CD4-positive, alpha-beta T cell treated with Interleukin-2 at 100 ng/mL for 4 hours (primary cell): ENCODE measurements at places on chromosomes 13 and 19.

DNA sequence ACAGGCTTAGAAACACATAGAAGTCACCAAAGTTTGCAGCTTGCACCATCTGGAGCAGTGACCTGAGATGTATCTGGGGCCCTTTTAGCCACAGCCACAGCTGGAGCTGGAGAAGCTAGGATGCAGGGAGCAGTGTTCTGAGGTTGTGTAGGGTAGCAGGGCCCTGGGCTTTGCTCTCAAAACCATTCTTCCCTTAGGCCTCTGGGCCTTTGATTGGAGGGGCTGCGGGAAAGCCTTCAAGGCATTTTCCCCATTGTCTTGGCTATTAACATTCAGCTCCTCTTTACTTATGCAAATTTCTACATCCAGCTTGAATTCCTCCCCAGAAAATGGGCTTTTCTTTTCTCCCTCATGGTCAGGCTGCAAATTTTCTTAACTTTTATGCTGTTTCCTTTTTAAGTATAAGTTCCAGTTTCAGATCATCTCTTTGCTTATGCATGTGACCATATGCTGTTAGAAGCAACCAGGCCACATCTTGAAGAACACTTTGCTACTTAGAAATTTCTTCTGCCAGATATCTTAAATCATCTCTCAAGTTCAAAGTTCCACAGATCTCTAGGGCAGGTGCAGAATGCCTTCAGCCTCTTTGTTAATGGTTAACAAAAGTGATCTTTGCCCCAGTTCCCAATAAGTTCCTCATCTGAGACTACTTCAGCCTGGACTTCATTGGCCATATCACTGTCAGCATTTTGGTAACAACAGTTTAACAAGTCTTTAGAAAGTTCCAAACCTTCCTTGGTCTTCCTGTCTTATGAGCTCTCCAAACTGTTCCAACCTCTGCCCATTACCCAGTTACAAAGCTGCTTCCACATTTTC, 48.5 kb downstream of the NBEA start:
- DNase-seq = no peak

DNA sequence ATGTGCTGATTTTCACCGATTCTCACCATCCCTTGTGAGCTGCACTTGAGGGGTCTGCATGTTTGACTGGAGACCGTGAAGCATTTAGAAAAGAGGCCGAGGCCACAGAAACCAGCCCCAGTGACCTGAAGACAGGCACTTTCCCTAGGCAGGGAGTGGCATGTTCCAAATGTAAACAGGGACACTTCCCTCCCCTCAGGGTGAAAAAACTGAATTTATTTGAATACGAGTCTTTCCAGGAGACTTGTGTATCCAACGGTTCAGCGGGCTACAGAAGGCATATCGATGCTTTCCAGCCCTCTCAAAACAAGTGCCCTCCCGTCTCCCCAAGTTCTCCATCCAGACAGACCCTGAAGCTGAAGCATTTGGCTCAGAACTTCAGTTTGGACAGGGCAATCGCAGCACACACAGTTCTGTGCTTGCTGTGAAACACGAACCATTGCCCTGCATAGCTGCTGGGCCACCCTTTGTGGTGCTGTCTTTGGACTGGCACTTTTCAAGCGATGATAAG, 106.1 kb downstream of the ZIC5 start:
- DNase-seq = no peak

DNA sequence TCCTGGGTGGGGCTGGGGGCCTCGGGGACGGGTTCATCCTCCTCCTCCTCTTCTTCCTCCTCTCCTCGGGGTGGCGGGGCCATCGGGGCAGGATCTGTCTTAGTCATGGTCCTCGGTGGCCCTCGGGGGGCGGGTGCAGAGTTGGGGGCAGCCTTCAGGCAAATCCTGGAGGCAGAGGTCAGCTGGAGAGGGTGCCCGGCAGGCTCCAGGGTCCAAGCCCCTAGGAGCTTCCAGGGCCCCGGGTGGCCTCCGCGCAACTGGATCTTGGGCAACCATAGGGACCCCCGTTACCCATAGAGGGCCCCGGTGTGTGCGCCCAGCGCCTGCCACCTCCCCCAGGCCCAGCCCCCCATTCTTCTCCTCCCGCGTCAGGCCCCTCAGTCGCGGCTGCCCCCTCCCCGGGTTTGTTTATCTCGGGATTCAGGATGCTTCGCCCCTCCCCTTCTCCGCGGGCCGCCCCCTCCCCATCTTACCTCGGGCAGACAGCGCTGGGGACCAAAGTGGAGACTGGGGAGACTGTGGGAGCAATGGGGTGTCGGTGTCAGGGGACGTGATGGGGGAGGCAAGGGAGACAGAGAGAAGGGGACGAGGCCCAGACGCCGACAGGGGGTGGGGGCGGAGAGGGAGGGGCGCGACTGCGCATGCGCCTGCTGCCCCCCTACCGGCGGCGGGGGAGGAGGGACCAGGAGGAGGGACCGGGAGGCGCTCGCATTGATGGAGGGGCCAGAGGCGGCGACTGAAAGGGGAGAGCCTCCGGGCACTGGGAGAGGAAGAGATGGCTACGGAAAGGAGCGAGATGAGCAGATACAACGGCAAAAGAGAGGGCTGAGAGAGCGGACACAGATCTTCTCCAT, at the start of gene CLIP3:
Gene CLIP3 (minus strand): TSS at position 623 of the 854 bp plus-strand sequence. CDS start 516 bp downstream, at position 107.
- peak; percentile 8 for DNase-seq

DNA sequence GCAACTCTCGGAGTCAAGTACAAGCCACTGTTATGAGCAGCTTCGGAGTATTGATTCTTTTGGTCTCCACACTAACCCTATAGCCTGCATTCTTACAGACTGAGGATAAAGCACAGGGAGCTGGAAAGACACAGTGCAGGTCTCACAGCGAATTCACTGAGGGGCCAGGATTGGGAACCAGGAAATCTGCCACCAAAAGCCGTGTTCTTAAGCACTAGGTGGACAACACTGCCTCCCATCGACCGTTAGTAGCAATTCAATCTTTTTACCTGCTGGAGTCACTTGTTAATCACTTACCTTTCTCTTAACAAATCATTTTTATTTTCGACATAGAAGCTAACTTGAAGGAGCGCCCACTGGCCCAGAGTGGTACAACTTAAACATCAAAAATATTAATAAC, 6.3 kb downstream of the PMIS2 start:
- DNase-seq = peak; percentile 29

DNA sequence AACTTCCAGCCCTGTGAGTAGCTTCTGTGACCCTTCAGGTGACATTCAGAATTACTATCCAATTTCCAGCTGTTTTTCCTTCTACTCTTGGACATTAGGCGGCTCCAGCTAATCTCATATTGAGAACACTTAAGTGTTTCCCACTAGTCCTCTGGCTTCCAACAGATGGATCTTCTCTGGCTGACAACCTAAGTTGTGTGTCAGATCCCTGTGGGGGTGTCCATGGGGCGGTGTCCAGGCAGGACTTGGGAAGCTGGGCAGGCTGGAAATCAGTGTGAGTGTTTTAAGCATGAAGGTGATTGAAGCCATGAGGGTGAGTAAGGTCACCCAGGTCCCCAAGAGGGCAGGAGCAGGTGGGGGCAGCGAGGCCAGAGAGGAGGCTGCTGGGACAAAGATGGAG, 10.1 kb downstream of the CNOT3 start:
- DNase-seq = no peak

DNA sequence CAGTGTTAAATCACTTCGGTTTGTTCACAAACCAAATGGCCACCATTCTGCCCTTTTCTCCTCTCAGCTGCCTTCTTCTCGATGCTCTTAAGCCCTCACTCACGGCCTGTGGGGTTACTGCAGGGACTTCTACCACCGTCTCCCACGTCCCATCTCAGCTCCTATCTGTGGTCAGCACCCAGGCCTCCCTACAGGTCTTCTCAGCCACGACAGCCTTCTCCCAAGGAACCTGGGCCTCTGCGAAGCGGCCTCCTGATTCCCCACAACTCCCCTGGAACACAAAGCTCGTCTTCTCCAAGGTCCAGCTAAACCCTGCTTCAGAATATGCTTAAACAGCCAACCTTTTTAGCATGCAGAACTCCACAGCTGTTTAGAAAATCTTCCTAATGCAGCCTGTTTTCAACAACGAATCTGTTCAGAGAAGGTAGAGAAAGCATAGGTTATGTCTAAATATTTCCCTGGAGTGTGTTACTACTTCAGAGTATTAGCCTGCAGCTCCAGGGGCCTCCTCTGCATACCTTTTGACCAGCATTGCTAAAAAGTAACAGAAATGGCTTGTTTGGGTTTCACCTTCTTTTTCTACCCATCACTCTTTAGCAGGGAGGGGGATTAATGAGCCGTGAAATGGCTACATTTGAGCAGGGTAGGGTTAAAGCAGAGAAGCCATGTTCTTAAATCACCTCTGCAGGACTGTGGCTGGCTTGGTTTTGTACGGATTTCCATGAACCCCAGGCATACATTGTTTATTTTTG, 104.0 kb downstream of the COL4A2 start:
- DNase-seq = no peak

DNA sequence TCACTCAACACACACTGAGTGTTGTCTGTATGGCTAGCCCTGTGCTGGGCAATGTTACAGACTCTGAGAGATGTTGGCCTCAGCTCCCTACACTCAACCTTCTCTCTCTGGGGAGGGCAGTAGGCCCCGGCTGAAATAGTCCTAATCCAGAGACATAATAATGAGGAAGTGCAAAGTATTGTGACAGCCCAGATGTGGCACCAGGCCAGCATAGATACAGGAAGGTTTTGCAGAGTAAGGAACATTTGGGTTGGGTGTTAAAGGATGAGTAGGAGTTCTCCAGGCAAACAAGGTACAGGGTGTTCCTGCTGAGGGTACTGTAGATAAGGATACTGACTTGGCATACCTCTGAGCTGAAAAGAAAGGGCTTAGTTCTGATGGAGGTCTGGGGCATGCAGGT, 2.4 kb downstream of the LIN7B start:
- DNase-seq = no peak

GRCh38 chr19:49468746-49469447, 5.1 kb upstream of the FLT3LG start:
- DNase-seq = peak; percentile 99

GRCh38 chr19:29928831-29929230, 13.2 kb upstream of the URI1 start:
- DNase-seq = no peak

- DNase-seq = peak; percentile 91
Measured at GRCh38 chr19:14368011-14368513, 13.2 kb upstream of the ADGRE5 start.

DNA sequence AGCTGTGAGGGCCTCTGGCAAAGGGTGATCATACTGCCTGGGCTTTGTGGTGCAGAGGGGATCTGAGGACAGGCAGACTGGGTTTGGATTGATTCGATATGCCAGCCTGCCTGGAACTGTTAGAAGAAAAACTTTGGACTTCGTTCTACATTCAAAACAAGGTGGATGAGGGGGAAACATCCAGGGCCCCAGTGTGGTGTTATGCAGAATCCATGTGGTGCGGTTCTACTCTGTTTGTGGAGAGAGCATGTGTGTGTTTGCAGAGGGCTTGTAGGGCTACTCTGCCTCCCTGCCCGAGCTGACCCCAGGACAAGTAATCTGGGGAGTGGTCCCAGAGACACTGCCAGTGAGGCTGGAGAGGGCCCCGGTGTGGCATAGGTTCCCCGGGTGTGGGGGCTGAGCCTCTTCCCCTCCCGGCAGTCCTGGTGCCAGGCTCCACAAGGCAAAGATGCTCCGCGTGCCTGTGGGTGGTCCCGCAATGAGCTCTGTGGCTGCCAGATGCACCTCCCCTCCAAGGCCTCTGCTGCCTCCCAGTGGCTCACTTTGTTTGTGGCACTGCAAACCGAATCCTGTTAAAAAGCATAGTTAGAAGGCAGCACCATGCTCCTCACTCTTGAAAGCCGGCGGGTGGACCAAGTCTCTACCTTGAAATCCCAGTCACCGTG, 22.3 kb upstream of the TFDP1 start:
- peak; percentile 9 for DNase-seq

GRCh38 chr13:97387890-97388289, 46.1 kb upstream of the RAP2A start:
- DNase-seq = no peak

- no peak for DNase-seq
Measured at GRCh38 chr13:62799931-62800436, 1384.3 kb upstream of the PCDH20 start.

DNA sequence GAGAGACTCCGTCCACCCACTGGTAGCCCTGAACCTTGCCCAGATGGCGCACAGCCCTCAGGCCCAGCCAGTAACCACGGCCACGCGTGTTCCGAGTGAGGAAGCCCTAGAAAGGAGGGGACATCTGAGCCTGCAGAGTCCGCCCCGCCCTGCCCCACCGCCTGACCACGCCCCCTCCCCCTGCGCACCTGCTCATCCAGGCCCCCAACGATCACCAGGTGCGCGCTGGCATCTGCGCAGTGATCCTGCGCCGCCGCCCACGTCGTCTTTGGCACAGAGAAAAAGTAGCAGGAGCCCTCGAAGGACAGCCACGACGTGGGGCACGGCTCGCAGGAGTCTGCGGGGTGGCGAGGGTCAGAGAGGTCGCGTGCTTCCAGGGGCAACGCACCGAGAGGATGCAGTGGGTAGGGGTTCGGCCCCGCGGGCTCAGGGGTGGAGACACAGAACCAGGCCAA, 2.1 kb downstream of the CLEC4G start:
- no peak for DNase-seq

- no peak for DNase-seq
Measured at GRCh38 chr19:43681821-43682220, 11.9 kb upstream of the PLAUR start.

DNA sequence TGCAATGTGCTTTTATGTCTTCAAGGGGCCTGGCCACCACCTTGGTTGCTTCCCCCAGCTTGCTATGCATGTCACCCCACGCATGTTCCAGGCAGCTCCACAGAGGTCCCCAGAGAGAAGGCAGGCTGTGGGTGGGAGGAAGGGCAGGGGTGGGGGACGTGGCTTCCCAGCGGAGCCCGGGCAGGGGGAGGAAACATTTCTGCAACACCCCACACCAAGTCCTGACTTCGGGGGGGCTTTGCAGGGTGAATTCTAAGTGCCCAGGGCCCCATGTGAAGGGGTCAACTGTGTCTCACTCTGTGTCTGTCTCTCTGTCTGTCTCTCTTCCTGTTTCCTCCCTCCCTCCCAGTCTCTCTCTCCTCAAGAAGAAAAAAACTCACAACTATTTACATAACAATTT, 39.6 kb downstream of the LTBP4 start:
- DNase-seq = no peak

DNA sequence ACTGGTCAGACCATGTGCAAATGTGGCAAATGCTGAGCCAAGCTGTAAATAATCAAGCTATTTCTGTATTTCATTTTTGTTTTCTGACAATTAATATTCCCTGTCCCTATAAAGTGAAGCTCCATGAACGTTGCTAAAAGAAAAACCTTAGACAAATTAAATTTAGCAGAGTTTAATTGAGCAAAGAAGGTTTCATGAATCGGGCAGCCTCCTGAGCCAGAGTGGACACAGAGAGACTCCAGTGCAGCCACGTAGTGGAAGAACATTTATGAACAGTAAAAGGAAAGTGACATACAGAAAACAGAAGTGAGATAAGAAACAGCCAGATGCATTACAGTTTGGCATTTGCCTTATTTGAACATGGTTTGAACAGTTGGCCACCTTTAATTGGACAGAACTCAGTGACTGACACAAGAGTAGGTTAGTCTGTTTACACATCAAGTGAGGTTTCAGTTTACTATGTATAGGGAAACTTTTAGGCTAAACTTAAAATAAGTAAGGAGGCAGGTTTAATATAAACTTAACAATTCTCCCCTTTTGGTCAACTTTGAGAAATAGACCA, 69.7 kb downstream of the UFM1 start:
- DNase-seq = no peak

- DNase-seq = no peak
Measured at GRCh38 chr19:54209058-54209810, 8.6 kb downstream of the RPS9 start.

- DNase-seq = peak; percentile 47
Measured at GRCh38 chr13:99357941-99358340, 50.7 kb upstream of the GPR183 start.
